Cardiac fibroblast (primary cell): ENCODE measurements at places on chromosomes 12 and 14.

DNA sequence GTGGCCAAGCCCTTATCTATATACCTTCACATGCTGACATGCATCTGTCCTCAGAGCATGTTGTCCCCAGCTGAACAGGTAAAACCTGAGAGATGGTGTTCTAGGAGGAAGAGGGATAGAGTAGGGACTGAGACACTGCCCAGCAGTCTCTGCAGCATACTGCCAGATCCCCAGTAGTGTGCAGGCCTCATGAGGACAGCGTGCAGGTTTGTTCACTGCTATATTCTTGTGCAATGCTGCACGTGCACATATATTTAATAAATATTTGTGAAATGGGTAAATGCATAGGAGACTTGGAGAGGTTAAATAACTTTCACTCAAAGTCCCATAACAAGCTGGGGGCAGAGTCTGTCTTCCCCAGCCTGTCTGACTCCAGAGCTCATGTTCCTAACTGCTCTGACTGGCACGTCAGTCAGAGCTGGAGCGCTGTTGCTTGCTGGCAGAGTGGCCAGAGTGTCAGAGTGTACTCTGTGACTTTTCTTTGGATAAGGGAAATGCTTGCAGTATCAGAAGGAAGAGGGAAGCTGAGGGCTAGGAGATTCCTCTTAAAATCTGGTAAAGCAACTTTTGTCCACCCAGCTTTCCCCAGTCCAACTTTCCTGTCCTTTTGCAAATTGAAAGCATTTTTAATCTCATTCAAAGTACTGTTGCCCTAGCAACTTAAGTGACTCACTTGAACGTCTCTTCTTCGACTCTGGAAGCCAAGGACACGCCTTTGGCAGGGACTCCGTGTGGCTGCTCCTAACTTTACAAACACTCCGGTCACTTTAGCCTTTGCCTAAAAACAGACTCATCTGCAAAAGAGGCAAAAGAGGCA lies 14.9 kb upstream of the POLR3B start:
- DNase-seq: peak; percentile 81

- DNase-seq: no peak
These were observed 66.0 kb downstream of the DNAH10 start for GRCh38 chr12:123828120-123828519.

DNA sequence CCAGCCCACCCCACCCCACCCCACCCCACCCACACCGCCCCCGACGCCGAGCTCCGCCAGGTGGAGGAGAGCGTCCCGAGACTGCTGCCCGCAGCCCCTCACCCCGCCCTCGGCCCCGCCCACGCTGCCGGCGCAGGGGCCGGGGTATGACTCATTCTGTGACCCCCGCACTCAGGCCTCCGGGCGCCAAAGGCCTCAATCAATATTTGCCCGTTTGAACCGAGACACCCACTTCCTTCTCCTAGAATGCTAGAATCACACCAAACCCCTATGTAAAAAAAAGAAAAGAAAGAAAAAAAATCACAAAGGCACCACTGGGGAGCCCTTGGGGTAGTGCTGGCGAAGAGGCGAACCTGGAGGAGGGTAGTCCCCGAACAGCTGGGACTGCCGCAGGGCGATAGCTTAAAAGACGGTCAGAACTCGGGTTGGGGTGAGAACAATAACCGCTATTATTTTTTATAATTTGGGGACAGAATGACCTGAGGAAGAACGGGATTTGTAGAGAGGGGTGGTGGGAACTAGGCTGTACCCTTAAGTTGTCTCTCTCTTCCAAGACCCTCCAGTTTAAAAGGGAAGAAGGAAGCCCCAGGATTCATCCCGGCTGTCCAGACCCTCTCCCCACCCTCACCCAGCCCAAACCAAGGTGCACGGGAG lies 894 bp downstream of the KRT8 start:
- peak; percentile 63 for DNase-seq

- DNase-seq: no peak
These were observed 2.7 kb upstream of the CRIP2 start for GRCh38 chr14:105471823-105472485.

DNA sequence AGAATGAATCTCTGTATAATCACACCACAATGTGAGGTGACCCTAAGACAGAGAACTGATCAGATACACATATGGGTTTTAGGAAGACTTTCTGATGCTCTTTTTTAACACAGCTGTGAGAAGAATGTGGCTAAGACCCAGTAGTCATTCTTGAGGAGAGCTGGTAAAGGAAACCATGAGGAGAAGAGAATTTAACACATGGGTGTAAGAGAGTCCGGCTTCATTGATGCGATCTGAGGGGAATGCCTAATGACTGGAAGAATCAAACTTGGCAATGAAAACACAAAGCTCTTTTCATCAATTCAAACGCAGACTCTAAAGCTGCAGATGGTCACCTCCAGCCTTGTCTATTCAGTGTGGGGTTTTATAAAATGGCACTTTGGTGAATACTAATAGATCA lies 79.3 kb downstream of the FOXA1 start:
- DNase-seq: no peak

DNA sequence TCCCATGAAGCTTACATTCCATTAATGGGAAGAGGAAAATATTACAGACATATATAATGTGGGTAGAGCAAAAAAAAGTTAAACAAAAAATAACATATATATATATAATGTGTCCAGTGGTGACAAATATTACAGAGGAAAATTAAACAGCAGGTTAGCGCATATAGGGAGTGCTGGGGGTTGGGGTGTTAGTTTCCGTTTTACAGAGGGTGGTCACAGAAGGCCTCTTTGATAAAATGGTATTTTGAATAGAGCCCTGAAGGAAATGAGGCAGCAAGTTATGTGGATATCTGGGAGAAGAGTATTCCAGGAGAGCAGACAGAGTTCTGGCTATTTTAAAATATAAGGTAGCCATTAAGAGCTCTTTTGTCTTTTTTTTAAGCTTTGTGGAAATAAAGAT lies 73.2 kb downstream of the DCAF5 start:
- no peak for DNase-seq

GRCh38 chr12:79200176-79200575 lies 335.6 kb downstream of the SYT1 start:
- no peak for DNase-seq

- DNase-seq: no peak
These were observed 465.9 kb downstream of the BCAT1 start for GRCh38 chr12:24482882-24483604.

- DNase-seq: no peak
These were observed 702.7 kb downstream of the MED13L start for GRCh38 chr12:115574826-115575225.
